Myocyte (in vitro differentiated cells): ENCODE measurements at places on chromosomes 16 and 17.
A peak's percentile ranks its signal among the peaks of the same experiment; 100 is the strongest.

GRCh38 chr17:9792181-9792840 lies 919 bp upstream of the DHRS7C start:
- no peak for DNase-seq

DNA sequence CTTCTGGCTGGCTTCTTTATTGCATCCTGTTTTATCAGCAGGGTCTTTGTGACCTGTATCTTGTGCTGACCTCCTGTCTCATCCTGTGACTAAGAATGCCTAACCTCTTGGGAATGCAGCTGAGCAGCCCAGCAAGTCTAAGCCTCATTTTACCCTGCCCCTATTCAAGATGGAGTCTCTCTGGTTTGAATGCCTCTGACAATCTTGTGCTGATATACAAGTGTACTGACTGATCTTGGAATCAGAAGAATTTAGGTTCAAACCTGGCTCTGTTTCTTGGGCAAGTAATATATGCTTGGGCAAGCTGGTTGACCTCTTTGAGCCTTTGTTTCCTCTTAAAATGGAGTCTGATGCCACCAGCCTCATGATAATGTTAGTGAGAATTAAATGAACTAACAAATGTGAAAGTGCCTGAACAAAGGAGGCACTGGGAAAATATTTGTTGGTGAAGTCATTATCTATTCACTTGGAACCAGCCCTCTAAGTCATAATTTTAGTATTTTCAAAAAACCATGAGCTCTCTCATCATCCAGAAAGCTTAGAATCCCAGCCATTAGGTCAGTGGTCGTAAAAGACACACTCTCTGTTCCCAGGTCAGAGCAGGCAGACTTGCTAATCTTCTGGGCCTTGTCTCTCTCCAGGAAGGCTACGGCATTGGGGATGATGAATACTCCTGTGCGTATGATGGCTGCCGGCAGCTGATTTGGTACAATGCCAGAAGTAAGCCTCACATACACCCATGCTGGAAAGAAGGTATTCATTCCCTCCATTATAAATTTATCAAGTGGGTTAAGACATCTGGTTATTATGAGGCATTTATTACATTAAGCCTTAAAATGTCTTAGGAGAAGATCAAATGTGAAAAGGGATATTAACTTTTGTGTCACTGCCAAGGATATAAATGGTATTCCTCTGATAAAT lies 18.1 kb upstream of the ARL2BP start:
- no peak for DNase-seq

DNA sequence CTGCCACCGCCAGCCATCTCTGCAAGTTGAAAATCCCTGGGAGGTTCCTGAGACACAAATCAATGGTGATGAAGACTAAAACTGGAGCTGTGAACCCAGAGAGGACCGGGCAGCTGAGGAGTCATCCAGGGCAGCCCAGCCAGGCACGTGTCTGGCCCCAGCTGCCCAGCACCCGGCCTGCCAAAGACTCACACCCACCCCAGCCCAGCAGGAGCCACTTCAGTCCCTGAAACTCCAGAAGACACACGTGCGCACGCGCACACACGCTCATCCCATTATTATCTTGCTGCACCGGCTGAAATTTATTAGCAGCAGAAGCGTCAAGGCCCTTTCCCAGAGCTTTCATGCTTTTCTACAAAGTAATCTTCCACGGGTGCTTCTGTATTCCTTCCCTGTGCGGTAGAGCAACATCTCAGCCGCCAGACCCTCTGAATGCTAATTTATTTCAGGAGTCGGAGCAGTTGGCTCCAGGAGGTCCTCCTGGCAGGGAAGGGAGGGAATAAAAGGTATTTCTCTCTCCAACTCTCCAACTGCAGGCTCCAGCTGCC lies 59.8 kb upstream of the RBFOX3 start:
- no peak for DNase-seq

DNA sequence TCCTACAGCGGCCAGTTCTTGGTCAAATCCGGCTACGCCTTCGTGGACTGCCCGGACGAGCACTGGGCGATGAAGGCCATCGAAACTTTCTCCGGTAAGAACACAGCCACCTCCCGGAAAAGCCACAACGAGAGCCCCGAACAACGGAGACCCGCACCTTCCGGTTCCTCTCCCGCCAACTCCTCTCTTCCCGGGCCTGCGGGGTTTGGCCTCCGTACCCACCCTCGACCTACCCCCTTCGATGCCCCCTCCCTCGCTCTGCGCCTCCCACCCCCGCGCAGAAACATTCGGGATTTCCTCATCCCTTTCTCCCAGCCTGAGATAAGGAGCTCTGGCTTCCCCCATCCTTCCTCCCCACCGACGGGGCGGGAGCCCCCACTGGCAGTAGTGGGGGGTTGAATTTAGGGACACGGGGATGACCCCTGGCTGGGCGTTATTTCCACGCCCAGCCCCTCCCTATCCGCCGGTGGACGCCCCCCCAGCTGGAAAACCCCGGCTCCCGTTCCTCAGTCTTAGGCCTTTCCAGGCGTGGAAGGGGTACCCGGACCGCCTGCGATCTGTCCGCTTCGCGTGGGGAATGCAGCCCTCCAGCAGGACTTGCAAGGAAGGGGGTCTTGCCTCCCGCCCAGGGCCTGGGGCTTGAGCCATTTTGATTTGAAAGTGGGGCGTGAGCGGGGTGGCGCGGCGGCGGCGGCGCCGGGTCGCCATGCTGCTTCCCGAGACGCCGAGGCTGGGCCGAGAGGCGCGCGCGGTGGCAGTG lies 822 bp downstream of the IGF2BP1 start:
- DNase-seq = peak; percentile 44

GRCh38 chr17:13973960-13974651 lies 95.2 kb upstream of the COX10 start:
- no peak for DNase-seq

DNA sequence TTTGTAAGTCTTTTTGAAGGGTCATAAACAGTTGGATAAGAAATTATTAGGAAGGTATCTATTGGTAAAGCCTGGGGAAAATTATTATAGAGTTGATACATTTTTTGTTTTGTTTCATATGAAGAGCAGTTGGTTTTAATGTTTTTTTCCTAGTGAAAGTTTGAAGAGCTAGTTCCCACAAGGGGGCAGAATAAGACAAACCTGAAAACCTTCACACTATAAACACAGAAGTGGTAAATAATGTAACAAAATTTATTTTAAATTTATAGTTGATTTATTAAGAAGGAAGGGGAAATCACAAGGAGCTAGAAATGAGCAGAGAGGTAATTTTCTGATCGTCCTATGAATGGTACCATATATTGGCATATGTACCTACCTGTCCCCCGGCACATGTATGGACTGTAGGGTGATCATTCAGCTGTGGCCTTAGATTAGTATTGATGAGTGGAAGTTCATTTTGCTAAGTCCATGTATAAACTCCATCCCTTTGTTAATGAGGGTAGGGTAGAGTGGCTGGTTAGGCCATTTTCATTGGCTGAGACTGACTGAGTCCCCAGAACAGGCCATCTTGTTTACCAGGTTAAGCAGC lies 116.3 kb downstream of the TANC2 start:
- peak; percentile 61 for DNase-seq

- DNase-seq = peak; percentile 58
These were observed 5.8 kb downstream of the ITPRIPL2 start for GRCh38 chr16:19119564-19119963.

GRCh38 chr16:4870138-4870671 lies 22.9 kb downstream of the UBN1 start:
- DNase-seq = no peak
